Heart left ventricle (tissue), 16 donors: ENCODE measurements at places on chromosomes 5 and 9. TPM values are rescaled to one million over a fixed set of nuclear protein-coding genes. Genes with fewer than 3 reads are reported as not detected.

Gene ABLIM3
- polyA plus RNA-seq, result 43.2 TPM

DNA sequence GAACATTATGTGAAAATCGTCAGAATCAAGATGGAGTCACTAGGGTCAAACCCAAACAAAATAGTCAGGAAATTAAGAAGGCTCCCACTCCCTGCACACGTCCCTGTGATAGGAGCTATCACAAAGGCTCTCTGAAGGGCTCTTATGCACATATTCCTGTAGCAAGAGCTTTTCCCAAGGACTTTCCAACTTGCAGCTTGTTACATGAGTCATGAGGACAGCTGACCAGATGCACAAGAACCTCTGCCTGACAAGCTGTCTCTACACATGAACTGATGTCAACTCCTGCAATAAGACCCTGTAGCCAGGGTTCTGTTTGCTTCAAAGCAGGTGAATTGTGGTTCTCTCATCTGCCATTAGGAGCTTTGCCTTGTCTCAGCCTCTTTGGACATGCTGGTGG, 122.4 kb downstream of the OLFM1 start:
- H3K27me3 ChIP-seq, result no peaks in the 10 kb centered on the region
- H3K4me1 ChIP-seq, result no peaks in the 10 kb centered on the region

- no peak for DNase-seq
- H3K4me1 ChIP-seq, result peaks cover 6% of the 10 kb centered on the region
- H3K27ac ChIP-seq, result peak overlapping the region; percentile 31
- no peaks in the 10 kb centered on the region for H3K36me3 ChIP-seq
- H3K27me3 ChIP-seq, result peaks cover 21% of the 10 kb centered on the region
These were observed 2.4 kb downstream of the FGFR4 start for GRCh38 chr5:177089127-177089526.

Gene AGXT2
- not detected for polyA plus RNA-seq

Gene ARHGEF28
- 0.51 TPM for polyA plus RNA-seq

Gene C9
- polyA plus RNA-seq, result 0.04 TPM

GRCh38 chr5:54273715-54274114, 36.7 kb downstream of the ARL15 start:
- no peaks in the 10 kb centered on the region for H3K36me3 ChIP-seq
- no peaks in the 10 kb centered on the region for H3K4me1 ChIP-seq
- DNase-seq, result no peak
- H3K27ac ChIP-seq, result no peak overlapping the region

GRCh38 chr5:174549254-174549653, 175.1 kb upstream of the MSX2 start:
- no peaks in the 10 kb centered on the region for H3K27me3 ChIP-seq
- H3K4me3 ChIP-seq, result no peak overlapping the region
- no peak for DNase-seq
- no peaks in the 10 kb centered on the region for H3K4me1 ChIP-seq
- H3K27ac ChIP-seq, result no peak overlapping the region

GRCh38 chr5:131245312-131245711, 18.5 kb upstream of the CDC42SE2 start:
- no peak for DNase-seq
- H3K36me3 ChIP-seq, result no peaks in the 10 kb centered on the region
- H3K27ac ChIP-seq, result no peak overlapping the region
- H3K4me3 ChIP-seq, result no peak overlapping the region
- no peaks in the 10 kb centered on the region for H3K4me1 ChIP-seq

Gene PCDH1
- 25.8 TPM for polyA plus RNA-seq

- H3K27me3 ChIP-seq, result no peaks in the 10 kb centered on the region
- no peak overlapping the region for H3K27ac ChIP-seq
- DNase-seq, result no peak
- peaks cover 13% of the 10 kb centered on the region for H3K36me3 ChIP-seq
These were observed 298.0 kb downstream of the DOCK8 start for GRCh38 chr9:512555-513272.

- H3K36me3 ChIP-seq, result no peaks in the 10 kb centered on the region
- H3K4me3 ChIP-seq, result no peak overlapping the region
- no peak overlapping the region for H3K27ac ChIP-seq
- no peak for DNase-seq
- no peaks in the 10 kb centered on the region for H3K4me1 ChIP-seq
These were observed 89.6 kb downstream of the KIF4B start for GRCh38 chr5:155103146-155103545.

Gene ANKRD18B
- 0.91 TPM for polyA plus RNA-seq

DNA sequence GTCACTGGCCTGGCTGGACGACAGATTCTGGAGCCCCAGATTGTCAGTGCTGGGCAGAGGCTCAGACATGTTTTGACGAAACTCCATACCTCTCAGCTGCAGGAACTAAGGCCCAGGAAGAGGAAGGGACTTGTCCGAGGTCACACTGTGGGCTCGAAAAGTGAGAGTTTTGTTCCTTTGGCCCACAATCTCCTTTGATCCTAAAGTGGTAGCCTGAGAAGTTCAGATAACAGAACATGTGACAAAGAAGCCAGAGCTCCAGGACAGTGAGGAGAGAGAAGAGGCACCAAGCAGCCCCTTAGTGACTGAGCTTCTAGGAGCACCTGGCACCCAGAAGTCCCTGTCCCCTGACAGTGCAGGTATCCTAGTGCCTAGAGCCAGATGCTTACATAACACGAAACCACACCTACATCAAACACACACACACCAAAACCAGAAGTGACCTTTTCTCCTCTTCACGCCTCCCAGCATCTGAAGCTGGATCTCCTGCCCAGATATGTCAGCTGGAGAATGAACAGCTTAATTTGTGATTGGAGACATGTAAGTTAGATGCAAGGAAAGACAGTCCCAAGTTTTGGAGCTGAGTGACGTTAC, 88.9 kb downstream of the ADRB2 start:
- no peaks in the 10 kb centered on the region for H3K27me3 ChIP-seq
- no peak overlapping the region for H3K27ac ChIP-seq
- H3K36me3 ChIP-seq, result no peaks in the 10 kb centered on the region
- DNase-seq, result no peak
- H3K4me3 ChIP-seq, result no peak overlapping the region

Gene TXNDC15
- 46.3 TPM for polyA plus RNA-seq

Gene ADRB2
- polyA plus RNA-seq, result 4.4 TPM

GRCh38 chr5:167861129-167861927, 430.1 kb upstream of the WWC1 start:
- no peaks in the 10 kb centered on the region for H3K4me1 ChIP-seq
- H3K27me3 ChIP-seq, result no peaks in the 10 kb centered on the region
- H3K4me3 ChIP-seq, result no peak overlapping the region
- H3K27ac ChIP-seq, result no peak overlapping the region
- peak; percentile 11 for DNase-seq

GRCh38 chr9:99051851-99052250, 53.1 kb upstream of the TGFBR1 start:
- H3K4me1 ChIP-seq, result peaks cover 37% of the 10 kb centered on the region
- no peak overlapping the region for H3K27ac ChIP-seq
- H3K36me3 ChIP-seq, result peaks cover 53% of the 10 kb centered on the region
- no peak overlapping the region for H3K4me3 ChIP-seq
- H3K27me3 ChIP-seq, result no peaks in the 10 kb centered on the region

DNA sequence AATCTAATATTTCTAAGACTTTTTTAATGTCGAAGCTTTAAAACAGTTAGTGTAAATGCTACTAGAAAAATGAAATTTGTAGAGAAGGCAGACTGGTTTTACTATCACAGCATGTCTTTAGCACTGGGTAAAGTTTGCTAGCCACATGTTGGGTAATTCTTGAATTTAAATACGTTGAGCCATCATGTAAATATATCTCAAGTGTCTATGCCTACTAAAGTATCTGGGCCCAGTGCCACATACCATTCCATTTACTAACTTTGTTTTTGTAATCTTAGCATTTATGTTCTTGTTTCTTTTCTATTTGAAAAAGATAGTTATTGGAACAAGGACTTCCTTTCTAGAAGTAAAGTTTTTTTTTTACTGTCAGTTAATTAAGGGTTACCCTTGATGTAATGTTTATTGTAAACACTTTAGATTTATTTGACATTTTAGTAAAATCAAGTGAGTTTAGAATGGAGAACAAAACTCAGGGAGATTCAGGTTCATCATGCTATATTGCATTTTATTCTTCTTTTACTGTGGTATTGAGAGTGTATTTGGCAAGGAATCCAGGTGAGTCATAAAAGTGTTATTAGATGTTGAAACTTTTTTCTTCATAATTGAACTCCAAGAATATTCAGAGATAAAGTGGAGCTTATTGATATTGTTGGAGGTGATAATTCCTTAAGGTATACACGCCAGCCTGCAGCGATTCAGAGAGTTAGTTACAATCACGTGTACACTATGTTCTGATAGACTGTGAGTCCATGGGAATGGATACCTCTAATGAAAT, 182.4 kb downstream of the CCDC171 start:
- DNase-seq, result no peak
- H3K4me1 ChIP-seq, result no peaks in the 10 kb centered on the region
- H3K36me3 ChIP-seq, result no peaks in the 10 kb centered on the region

DNA sequence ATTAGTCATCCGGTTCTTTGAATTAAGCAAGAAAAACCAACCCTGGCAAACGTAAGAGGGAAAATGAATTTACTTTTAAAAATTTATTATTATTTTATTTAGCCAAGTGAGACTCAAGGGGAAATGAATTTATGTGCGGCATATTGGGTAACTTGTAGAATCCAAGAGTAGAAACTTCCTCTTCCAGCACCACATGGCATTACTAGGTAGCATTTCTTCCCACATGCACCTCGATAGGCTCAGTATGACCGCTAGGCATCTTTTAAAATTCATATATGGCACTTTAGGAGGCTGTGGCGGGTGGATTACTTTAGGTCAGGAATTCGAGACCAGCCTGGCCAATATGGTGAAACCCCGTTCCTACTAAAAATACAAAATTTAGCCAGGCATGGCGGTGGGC, 17.6 kb upstream of the MYO10 start:
- H3K27ac ChIP-seq, result no peak overlapping the region
- no peaks in the 10 kb centered on the region for H3K4me1 ChIP-seq
- no peaks in the 10 kb centered on the region for H3K27me3 ChIP-seq
- H3K36me3 ChIP-seq, result no peaks in the 10 kb centered on the region

DNA sequence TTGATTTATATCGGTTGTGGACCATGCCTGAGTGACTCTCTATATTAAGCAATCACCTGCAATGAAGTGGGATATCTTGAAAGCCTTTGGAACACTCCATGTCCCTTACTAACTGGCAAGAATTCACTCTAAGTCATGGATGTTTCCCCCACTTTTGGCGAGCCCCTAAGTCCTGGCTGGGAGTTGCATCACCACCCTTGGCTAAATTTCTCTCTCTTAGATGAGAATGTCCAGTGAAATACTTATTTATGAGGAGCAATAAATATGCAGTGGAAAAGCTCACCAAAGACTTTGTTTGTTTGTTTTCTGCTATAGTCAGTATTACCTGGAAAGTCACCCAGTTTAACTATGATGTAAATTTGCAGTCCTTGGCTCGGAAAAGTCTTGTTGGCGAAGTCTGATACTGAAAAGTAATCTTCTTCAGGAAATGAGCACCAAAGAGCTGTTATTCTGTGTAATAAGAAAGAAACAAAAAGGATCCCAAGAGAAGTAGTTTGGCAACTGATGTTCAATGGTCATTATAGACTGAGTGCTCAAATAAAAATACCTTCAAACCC, 333.8 kb downstream of the DMRT2 start:
- no peak for DNase-seq
- H3K4me3 ChIP-seq, result no peak overlapping the region
- no peak overlapping the region for H3K27ac ChIP-seq
- no peaks in the 10 kb centered on the region for H3K36me3 ChIP-seq

DNA sequence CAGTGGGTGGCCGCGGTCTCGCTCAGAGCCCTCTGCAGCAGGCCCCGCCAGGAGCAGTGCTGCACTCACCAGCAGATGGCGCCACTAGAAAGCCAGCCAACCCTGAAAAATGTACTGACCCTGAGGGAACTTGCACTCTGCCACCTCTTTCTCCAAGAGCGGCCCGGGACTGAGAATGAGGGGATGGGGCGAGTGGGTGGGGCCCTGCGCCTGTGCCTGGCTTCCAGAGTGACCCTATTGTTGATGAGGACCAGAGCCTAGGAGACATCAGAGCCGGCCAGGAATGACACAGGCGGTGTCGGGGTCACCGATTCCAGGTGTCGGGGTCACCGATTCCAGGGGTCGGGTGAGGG, 2.9 kb upstream of the IL17B start:
- H3K4me3 ChIP-seq, result peak overlapping the region; percentile 13
- H3K36me3 ChIP-seq, result no peaks in the 10 kb centered on the region
- H3K27ac ChIP-seq, result peak overlapping the region; percentile 91
- H3K4me1 ChIP-seq, result peaks cover 54% of the 10 kb centered on the region
- DNase-seq, result peak; percentile 84

- DNase-seq, result no peak
These were observed 153.3 kb downstream of the PJA2 start for GRCh38 chr5:109256486-109256885.

DNA sequence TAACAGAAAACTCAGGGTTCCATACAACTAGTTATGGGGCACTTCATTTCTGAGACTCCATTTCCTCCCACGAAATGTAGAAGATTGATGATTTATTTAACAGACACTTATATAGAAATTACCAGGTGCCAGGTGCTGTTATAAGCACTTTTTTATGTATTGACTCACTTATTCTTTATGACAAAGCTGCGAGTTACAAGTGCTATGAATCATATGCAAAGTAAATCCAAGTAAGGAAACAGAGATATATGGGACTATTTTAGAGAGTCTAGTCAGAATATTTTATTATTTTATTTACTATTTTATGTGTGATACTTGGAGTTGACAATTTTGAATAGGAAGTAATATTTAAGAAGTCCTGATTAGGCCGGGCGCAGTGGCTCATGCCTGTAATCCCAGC, 822.8 kb upstream of the C9orf72 start:
- H3K4me3 ChIP-seq, result no peak overlapping the region
- H3K4me1 ChIP-seq, result no peaks in the 10 kb centered on the region
- H3K27ac ChIP-seq, result no peak overlapping the region
- H3K27me3 ChIP-seq, result no peaks in the 10 kb centered on the region

DNA sequence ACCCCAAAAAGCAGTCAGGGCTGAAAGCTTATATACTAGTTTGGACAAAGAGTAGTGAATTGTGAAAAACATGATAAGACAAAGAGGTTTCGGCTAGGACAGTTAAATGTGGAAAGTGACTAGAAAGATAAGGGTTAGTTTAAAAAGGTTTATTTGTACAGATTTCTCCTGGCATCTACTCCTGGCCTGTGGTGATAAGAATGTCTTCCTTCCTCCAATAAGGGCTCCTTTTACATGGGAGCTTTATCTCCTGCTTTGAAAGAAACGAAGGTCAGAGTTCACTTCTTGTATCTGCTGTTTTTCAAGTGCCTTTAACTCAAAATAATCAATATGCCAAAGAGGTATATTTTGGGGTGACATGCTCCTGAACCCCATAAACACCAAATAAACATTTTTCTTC, 776.1 kb upstream of the COX7C start:
- H3K4me1 ChIP-seq, result no peaks in the 10 kb centered on the region
- no peak for DNase-seq
- H3K27me3 ChIP-seq, result no peaks in the 10 kb centered on the region
- H3K4me3 ChIP-seq, result no peak overlapping the region

DNA sequence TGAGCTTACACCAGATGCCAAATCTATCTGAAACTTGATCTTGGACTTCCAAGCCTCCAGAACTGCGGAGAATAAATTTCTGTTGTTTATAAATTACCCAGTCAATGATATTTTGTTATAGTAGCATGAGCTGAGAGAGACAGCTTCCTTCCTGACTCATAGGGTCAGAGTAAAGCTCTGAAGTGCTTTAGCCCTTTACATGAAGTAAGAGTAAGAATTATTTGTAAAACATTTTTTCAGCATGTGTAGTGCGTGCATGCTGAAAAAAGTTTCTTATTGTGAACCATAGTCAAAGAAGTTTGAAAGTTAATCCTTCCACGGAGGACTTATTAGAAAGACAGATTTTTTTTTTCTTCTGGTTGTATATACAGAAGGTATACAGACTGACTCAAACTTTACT, 172.4 kb downstream of the DMRT2 start:
- no peak overlapping the region for H3K27ac ChIP-seq
- no peaks in the 10 kb centered on the region for H3K4me1 ChIP-seq
- no peak for DNase-seq
- no peak overlapping the region for H3K4me3 ChIP-seq
- H3K36me3 ChIP-seq, result no peaks in the 10 kb centered on the region
